ENCODE measurements at places on chromosomes 5 and 9.

DNA sequence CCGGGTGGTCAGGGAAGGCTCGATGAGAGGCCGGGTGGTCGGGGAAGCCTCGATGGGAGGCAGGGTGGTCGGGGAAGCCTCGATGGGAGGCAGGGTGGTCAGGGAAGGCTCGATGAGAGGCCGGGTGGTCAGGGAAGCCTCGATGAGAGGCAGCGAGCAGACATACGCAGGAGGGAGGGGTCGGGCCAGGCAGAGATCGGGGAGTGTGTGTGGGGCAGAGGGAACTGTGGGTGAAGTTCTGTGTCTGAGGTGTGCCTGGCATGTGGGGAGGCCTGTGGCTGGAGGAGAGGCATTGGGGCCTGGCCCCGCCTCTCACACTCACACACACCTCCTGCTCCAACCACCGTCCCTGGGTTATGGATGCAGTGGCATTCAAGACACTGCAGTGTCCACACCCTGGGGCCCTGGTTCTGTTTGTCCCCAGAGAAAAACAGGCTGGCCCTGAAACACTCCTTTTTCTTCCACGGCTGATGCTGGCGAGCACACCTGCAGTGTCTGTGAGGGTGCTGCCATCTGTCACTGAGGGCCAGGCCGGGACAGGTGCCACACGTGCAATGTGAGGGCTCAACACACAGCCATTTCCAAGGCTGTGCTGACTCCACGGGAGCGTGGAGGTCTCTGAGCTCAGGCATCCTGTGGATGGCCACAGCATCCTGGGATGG, 6.5 kb upstream of the PLEKHG4B start:
- no peak for DNase-seq

DNA sequence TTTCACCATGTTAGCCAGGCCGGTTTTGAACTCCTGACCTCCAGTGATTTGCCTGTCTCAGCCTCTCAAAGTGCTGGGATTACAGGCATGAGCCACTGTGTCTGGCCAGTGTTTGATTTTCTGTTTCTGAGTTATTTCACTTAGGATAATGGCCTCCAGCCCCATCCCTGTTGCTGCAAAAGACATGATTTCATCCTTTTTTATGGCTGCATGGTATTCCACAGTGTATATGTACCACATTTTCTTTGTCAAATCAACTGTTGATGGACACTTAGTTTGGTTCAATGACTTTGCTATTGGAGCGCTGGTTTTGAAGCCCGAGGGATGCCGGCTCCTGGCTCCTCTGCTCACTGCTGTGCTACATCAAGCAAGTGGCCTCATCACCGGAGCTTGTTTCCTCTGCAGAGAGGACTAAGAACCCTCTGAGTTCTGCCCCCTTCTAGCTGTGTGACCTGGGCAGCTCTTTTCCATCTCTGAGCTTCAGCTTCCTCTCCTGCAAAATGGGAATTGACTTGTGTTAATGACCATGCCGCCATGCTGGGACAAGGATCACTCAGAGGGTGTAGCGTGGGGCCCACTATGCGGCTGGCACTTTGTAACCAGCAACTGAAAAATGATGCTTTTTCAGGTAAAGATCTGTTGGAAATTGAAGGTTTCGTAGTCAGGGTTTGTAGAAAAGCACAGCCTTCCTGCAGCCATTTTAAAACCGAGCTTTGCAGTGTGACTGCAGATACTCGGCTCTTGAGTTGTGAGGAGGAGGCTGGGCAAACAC, 4.6 kb upstream of the NEURL1B start:
- no peak for DNase-seq

GRCh38 chr9:30198463-30199309, 2185.8 kb upstream of the ACO1 start:
- DNase-seq = no peak

DNA sequence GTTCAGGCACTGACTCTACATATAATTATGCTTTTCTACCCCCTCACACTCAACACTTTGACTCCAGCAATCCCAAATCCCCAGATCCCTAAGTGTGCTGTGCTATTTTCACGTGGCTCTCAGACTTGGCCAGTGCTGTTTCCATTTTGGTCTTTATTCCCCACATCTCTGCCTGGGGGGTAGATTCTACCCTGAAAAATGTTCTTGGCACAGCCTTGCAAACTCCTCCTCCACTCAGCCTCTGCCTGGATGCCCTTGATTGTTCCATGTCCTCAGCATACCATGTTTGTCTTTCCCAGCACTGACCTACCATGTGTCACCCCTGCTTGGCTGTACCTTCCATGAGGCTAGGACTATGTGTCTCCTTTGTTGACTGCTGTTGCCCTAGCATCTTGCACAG, 43.0 kb downstream of the FXN start:
- DNase-seq = no peak

DNA sequence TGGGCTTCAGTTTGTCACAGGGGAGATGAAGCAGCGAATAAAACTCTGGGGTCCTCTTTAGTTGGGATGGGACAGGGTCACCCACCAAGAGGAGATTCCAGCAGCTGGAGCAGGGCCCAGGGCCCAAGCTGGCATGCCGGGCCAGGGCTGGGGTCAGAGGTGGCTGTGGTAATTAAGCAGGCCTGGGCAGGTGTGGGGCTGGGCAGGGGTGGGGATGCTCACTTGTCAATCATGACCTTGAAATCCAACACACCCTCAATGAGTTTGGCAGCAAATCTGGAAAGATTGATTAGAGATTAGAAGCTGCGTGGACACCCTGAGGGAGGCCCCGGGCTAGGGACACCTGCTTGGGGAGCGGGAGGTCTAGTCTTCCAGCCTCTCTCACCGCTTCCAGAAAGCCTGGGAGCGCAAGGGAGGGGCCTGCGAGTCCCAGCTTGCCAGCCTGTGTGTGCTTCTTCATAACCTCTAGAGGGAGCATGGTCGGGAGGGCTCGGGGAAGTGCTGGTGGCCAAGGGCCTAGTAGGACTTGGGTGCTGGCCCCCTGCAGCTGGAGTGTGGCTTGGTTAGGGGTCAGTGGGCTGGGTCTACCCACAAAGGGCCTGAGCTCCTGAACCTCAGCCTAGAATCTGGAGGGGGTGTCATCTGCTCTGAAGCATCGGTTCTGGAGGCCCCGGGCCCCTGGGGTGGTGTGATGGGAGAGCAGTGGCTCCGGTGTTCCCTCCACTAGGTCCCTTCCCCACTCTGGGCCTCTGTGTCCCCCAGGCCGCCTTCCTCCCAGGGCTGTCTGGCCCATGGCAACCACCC, 7.6 kb downstream of the CRAT start:
- peak; percentile 25 for DNase-seq

DNA sequence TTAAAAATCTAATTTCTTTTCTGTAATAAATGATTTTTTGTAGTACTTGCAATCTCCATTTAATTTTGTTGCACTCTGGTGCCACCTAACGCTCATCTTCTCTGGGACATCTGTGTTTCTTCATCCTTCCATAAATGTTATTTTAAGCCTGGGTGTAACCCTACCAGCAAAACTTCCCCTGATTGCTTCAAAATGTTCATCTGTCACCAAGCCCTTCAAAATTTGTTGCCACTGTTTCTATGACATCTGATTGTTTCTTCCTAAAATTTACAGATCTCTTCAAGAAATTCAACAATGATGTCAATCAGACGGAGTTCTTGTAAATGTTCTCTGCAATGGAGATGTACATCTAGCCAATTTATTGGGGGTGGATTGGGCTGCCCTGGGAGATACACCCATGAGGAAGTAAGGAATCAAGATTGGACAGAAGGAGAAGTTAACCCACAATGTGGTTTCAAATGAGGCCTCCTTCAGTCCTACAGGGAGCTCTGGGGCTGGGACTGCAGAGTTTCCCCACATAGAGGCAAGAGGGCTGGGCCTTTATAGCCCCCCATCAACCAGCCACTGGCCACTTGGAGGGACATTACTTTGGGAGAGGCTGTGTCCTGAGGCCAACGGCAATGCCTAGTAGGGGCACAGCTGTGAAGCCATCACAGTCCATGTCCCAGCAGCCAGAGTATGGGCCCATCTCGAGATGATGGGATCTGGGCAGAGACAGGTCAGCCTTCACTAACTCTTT, 23.3 kb downstream of the MCTP1 start:
- DNase-seq = peak; percentile 15

DNA sequence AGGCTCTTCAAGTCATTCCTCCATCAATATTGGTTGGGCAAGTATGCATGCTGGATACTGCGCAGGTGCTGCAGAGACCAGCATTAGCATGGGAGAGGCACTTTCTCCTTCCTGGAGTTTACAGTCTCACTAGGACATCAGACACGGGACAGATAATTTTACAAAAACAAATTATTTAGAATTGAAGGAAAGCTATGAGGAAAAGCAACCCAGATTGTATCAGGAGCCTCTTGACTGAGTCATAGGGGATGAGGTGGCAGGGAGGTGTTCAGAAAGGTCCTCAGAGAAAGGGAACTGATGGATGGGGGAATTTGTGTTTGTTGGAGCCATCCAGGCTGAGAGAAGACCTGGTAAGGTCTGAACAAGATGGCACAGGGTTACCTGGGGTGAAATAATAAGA, 24.5 kb upstream of the RAB14 start:
- DNase-seq = no peak

DNA sequence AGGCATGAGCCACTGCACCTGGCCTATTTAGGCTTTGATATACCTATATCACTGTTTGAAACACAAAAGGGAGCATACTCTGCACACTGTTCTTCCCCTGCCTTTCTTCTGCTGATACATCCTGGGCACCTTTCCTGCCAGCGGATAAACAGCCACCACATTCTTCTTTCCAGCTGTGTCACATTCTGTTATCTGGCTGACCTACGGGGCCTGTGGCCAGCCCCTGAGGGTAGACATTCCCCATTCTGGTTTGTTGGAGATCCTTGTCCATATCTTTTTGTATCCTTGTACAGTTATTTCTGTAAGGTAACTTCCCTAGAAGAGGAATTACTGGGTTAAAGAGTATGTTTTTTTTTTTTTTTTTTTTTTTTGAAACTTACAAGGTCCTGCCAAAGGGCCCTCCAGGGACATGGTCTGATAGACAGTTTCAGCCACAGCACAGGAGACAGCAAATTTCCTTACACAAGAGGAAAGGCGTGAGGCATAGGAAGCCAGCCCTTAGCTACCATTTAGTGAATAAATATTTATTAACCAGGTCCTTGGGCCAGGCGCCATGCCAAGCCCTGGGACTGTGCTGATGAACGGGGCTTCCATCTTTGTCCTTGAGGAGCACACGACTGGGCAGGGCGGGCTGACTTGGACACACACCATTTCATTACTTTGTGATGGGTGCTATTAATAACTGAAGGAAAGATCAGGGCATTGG, 57.8 kb downstream of the ERGIC1 start:
- no peak for DNase-seq

- DNase-seq = no peak
Observed at GRCh38 chr5:123753937-123754891, 242.2 kb downstream of the CSNK1G3 start.

DNA sequence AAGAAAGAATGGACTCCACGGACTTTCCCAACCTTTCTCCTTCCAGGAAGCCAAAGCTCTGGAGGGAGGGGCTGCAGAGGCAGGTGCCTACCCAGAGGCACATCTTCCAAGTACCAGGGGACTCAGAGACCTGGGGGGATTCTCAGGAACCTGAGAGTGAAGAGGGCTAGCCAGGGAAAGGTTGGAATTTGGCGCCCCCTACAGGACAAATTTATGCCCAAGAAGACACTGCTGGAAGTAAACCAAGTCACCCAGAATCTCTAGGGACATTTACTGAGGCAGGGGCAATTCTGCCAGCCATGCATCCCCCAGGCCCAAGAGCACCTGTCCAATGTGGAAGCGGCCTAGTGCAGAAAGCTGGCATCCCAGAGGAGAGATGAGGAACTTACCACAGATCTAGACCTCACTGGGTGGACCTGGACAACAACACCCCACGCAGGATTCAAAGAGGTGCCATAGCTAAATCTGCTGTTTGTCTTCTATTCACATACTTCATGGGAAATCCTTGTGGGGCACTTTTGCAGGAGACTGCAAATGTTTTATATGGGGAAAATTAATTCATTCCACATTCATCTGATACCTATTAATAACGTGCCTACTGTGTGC, 25.9 kb upstream of the IDNK start:
- peak; percentile 7 for DNase-seq

GRCh38 chr9:37719526-37719925, 34.1 kb upstream of the TRMT10B start:
- DNase-seq = no peak

GRCh38 chr9:129678844-129679243, 13.4 kb downstream of the PRRX2 start:
- DNase-seq = no peak

DNA sequence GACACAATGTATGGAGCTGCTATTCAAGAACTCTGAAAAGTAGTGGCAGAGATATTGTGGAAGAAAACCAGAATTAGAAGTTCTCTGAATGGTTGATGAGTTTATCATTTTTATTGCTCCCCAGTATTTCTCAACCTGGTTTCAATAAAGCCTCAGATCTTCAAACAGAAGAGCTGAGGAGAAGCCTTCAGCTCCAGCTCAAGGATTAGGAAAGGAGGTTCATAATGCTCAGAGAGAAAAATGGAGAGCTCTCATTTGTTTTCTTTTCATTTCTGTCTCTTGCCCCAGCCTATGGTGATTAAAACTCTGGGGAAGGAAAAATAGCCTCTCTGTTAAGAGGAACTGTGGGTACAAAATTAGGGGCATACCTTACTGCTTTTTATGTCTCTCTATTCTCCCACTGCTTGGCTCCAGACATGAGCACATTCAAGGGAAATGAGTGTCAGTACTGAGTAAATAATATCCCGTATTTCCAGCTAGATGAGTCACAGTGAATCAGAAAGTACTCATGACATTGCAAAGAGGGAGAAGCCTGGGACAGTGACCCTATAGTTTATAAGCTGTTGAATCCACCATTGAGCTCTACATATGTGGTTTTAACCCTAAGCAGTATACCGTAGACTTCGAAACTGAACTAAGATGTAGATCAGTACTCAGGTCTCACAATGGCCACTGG, 138.1 kb downstream of the EMB start:
- DNase-seq = no peak

- DNase-seq = no peak
Observed at GRCh38 chr5:134124289-134125038, 10.0 kb downstream of the TCF7 start.

DNA sequence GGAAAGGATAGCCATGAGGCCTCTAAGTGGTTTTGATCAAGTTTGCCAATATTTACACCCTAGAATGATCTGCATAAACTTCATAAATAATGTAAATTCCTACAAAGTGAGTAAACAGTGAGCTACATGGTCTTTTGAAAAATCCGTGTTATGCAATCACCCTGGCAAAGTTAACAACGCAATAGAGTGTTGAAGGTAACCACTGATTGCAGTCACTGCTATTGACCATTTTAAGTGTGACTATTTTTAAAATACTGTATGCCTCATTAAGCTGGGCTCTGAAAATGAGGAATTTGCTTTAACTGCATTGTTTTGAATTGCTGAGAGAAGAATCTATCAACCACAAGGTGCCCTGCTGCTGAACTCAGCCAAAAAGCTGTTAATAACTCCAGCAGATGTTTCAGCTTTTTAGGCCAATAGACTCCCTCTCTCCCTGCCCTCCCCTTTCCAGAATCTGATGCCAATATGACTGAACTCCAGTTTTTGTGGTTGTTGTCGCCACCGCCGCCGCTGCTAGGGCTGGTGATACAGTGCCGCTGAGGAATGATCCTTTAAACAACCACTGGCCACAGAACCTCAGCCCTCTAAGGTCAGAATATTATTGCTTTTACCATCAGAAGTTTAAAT, 35.3 kb upstream of the SMARCA2 start:
- DNase-seq = no peak

All from NCI-H748 treated with DMSO at 0.1 percent for 48 hours (cell line).